Activated CD4-positive, alpha-beta T cell treated with anti-CD3 and anti-CD28 coated beads, Interleukin-2, amount 50 U/mL, for 48 hours (primary cell): ENCODE measurements at places on chromosomes 2 and 18.

DNA sequence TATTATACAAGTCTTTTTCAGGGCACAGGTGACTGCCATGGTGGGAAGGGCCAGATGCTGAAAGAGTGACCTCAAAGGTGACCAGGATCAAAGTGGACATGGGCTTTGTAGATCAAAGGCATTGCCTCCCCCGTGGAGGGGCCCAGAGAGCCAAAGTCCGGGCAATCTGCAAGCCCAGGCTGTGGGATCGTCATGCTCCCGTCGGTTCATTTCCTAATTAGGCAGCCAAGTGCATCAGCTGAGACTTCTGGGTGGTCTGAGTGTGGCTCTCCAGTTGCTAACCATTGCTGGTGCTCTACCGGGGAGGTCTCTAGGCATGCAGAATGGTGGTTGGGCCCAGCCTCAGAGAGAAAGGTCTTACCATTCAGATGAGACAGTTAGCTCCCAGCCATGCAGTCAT lies 61.6 kb downstream of the TRIB2 start:
- no peak for DNase-seq

DNA sequence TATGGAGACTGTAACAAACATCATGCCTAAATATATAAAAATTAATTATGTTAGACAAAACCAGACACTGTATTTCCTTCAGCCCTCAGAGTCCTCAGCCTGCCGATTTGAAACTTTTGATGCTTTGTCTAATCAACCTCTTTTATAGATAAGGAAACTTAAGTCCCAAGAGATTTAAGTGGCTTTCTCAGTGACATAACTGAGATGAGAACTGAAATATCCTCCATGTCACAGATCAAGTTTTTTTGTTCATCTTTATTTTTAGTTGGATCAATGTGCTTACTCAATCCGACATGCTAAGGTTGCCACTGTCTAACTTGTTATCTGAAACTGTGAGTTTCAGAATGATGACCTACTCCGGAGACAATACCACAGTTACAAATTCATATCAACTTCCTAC lies 72.3 kb downstream of the BARD1 start:
- no peak for DNase-seq

DNA sequence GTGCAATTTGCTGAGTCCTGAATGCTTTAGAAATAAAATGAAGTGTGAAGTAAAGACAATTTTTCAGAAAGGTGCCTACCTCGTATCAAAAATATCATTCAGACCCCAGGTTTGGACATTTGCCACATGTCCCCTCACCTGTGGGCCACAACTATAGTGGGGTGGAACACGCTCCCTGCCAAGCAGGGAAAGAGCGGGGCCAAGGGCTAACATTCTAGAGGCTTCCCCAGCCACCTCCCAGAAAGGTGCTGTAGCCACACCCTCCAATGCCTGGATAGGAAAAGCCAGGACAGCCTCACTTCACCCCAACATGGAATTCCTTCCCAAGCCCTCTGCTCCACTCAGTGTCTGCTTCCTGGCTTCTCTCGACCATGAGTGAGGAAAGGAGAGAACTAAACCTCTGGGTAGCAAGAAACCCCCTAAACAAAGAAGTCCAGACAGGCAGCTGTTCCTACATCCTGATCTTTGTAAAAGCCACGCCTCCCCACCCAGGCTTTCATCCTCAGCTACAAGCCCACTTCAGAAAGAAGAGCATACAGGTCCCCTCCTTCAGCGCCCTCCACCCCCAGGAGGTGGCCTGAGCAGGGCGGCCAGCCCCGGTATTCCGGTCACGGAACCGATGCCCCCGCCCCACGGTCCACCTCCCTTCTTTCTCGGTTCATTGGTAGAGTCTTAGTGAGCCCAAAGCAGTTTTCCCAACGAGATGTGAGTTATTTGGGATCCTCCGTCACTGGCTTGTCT lies 2.1 kb downstream of the COL6A3 start:
- no peak for DNase-seq

GRCh38 chr2:101388232-101388631 lies 929 bp upstream of the CREG2 start:
- DNase-seq, result no peak
